Left forelimb (tissue), 1 donor: ENCODE measurements at places on chromosomes 1 and 21.

DNA sequence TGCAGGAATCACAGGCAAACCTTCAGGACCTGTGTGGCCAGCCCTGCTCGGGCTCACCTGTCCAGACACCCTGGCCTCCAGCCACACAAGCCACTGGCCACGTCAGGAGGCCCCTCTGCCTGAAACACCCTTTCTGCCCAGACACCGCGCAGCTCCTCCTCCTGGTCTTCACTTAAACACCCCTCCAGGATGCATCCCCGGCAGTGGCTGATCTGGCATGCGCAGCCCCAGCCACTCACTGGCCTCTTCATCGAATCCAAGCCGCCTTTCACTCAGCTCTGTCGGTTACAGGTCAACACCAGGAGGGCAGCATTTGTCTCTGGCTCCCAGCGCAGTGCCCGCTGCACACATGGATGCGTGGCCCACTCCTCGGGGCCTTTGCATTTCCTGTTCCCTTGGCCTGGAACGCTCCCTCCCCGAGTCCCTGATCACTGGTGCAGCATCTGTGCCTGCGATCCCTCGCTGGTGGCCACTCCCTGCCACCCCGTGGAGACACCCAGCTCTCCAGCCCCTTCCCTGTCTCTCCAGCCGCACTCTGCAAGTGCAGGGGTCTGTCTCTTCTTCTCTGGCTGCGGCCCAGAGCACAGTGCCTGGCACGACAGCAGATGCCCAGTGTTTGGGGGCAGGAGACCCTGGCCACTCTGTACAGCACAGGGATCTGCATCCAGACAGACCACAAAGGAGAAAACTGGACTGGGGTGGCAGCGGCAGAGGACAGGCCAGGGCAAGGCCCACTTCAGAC is 9.4 kb downstream of the TPRG1L start:
- no peak for DNase-seq

DNA sequence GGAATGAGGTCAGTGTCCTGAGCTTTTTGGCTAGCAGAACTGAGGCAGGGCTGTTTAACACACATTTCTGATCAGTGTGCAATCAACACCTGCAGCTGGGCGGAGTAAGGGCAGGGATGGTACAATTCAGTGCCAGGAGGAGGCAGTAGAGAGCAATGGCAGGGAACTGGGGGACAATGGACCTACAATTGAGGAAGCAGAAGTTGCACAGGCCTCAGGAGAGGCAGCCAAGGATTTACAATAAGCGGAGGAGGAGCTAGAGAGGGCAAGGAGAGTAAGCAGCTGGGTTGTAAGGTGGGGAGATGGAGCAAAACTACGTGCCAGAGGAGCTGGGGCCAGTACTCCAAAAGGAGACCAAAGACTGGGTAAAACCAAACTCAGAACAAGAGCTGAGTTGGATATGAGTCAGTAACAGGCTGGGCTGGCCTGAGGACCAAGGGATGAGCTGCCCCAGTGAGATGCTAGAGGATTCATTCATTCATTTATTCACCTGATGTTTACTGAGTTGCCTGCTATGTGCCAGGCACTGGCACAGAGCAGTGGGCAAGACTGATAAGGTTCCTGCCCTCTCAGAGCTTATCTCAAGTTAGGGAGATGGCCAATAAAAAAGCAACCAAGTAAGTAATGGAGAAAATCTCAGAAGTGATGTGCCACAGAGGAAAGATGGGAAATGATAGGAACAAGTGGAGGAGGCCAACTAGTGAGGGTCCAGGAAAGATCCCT is 10.4 kb upstream of the GALE start:
- no peak for DNase-seq

- DNase-seq: no peak
Observed at GRCh38 chr1:112304126-112304525, 91.9 kb upstream of the CTTNBP2NL start.

- DNase-seq: no peak
Observed at GRCh38 chr1:197768014-197768805, 7.1 kb downstream of the DENND1B start.

- DNase-seq: no peak
Observed at GRCh38 chr1:23548704-23549143, 10.6 kb downstream of the ID3 start.

- DNase-seq: no peak
Observed at GRCh38 chr1:221689138-221689537, 52.8 kb downstream of the DUSP10 start.

GRCh38 chr1:37233606-37234005 is 199.3 kb upstream of the GRIK3 start:
- DNase-seq: no peak

- DNase-seq: no peak
Observed at GRCh38 chr1:94468708-94469107, 50.5 kb downstream of the ABCD3 start.

GRCh38 chr1:186682736-186683135 is 2.5 kb upstream of the PTGS2 start:
- no peak for DNase-seq

DNA sequence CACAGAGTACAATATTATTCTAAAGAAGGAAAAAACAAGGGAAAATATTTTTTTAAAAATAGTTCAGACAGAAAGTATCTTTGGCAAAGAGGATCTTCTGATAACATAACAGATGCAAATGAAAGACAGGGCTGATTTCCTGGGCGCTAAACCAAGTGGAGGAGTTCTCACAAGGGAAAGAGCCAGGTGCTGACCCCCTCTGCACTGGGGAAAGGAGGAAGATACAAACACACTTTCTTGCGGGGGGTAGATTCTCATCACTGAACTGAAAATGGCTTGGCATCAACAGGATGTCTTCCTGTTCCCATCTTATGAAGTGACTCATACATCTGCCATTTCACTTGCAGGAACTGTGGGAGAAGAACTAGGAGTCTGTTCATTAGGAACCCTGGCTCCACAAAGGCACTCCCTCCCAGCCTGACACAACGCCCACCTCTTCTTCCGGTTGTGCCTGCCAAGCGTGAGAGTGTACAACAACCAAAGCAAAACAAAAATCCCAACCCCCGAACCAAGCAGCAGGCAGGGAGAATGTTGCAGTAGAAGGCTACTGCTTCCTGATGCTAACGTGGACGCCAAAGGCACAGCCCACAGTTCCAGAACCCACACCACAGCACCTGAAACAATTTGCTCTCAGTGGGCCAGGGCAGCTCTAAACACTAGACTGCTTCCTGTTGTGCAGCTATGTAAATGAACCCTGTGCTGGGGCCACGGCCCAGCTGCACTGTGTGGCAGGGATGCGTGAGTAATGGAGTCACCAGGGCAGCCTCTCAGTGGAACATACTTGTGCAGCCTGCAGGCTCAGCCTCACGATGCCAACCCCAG is 51.0 kb downstream of the GADD45A start:
- no peak for DNase-seq

- DNase-seq: no peak
Observed at GRCh38 chr1:84768634-84769033, 78.4 kb upstream of the SSX2IP start.

DNA sequence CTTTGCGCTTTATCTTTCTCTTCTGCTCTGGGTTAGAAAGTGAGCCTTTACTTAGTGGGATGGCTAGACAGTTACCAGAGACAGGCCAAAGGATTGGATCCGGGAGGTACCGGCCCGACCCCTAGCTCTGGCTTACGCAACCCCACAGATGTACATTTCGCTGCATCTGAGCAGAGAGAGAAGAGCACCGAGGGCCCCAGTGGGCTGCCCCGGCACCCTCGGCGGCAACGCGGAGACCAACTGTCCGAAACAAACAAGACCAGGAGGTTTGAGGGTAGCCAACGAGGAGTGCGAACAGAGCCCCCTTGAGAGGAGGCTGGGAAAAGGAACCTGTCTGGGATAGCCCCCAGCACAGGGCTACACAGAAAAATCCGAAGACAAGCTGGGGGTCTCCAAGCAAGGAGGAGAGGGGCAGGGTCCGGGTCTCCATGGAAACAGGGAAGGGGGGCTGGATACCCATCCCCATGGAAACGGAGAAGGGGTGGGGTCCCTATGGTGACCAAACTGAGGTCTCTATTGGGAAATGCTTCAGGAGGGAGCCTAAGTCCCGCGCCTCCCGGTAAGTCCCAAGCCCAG is 373 bp downstream of the MTF1 start:
- no peak for DNase-seq

- DNase-seq: no peak
Observed at GRCh38 chr1:11537854-11538591, 59.1 kb downstream of the DISP3 start.

GRCh38 chr1:91059157-91059556 is 37.3 kb upstream of the ZNF644 start:
- no peak for DNase-seq

GRCh38 chr1:23132033-23132432 is 36.6 kb downstream of the LUZP1 start:
- DNase-seq: no peak

- DNase-seq: no peak
Observed at GRCh38 chr1:244076740-244077139, 25.7 kb downstream of the ZBTB18 start.

DNA sequence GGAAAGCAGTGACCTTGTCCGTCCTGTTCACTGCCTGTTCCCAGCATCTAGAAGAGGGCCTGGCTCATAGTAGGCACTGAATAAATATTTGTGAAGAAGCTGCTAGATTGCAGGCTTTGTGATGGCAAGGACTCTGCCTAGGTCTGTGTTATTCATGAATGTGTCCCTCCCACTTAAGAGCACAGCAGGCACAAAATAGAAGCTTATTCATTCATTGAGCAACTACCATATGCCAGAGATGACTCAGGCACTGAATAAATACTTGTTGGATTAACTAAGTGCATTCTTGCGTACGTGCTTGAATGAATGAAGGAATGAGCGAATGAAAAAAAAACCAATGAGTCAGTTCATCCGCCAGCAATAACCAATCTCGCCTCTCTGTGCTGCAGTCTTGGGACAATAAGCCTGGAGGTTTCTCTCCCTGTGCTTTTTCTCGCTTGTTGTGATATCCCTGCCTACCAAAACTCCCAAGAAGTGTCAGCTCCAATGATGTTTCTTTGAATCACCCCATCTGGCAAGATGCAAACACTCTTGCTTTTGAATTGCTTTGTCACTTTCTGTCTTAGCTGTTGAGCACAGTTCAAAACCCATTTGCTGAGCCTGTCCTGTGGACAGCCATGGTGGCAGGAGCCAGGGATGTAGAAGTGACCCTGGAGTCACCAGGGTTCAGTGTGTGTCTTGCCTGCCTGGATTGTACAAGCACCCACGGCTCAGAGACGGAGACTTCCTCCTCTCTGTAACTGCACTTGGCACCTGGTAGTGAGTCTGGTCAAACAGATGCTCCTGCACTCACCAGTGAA is 143.9 kb downstream of the KAZN start:
- no peak for DNase-seq

DNA sequence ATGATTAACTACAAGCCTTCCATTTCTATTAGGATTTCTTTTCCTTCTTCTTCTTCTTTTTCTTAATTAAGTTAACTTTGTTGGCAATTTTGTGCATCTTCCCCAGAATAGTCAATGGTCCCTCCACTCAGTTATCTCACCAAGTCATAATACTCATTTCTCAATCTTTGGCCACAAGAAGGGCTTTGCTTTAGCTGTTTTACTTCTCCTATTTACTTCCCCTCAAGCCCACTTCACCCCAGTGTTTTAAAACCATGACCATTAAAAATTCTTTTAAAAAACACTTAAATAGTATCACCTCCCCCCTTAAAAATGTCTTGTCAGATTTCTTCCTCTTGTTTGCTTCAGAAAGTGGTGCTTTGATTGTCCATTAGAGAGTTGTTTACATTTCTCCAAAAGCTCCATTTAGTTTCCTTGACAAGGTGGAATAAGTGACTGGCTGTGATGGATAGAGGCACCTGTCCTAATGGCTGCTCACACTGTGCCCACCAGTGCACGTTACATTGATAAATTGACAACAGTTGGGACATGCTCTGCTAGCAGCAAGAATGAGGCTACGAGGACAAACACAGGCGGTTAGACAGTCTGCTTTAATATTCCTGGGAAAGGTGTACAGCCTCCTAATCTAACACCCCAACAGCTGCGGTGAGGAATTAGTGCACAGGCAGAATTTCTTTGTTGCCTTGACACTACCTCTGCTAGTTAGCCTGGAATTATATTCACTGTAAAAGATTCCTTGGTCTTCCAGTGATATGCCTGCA is 354.7 kb downstream of the LMO4 start:
- DNase-seq: no peak

DNA sequence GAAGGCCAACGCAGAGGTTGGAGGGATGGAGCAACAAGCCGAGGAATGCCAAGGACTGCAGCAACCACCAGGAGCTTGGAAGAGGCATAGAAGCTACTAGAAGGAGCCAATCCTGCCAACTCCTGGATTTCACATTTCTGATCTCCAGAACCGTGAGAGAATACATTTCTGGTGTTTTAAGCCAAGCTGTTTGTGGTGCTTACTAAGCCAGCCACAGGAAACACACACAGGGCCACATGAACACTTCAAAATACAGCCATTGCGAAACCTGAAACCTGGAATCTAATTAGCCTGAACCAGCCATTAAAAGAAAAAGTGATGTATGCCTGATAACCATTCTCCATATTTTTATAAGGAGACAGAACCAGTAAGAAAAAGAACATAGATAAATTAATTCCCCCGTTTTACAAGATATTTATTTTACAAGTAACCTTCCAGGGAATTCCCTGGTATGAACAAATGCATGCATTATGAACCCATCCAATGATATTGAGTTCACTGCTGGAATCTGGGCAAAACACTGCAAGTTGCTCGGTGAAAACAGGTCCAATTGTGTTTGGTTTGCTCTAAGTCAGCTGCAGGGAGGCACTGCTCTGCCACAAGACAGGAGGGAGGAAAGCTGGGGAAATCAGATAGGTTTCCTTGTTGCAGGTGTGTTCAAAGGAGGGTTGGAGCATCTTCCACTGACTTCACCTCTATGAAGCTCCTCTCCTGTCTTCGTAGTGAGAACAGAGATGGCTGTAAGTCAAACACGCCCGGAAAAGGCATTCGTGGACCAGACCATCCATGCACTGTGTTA is 70.2 kb downstream of the ETS2 start:
- no peak for DNase-seq
